ENCODE measurements at places on chromosomes 3 and 15.

DNA sequence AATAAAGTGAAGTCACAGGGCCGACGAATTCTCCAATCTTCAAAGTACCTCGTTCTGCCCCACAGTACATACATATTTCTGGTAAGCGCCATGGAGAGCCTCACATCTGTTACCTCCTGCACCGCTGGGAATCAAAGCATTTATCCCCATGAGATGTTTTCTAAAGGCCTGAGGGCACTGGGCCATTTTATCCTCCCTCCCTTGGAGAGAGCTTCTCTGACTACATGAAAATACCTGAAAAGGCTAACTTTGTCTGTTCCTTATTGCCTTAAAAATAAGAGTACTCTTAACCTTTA is 148.1 kb downstream of the RORA start:
- no peak for DNase-seq

GRCh38 chr15:73982222-73982962 is 9.7 kb downstream of the STOML1 start:
- DNase-seq = peak; percentile 96

GRCh38 chr3:7393944-7394605 is 533.2 kb downstream of the GRM7 start:
- DNase-seq = no peak

GRCh38 chr3:43863966-43864933 is 173.5 kb downstream of the ABHD5 start:
- DNase-seq = no peak

- DNase-seq = peak; percentile 46
Observed at GRCh38 chr15:66269326-66270090, 16.0 kb upstream of the MEGF11 start.

DNA sequence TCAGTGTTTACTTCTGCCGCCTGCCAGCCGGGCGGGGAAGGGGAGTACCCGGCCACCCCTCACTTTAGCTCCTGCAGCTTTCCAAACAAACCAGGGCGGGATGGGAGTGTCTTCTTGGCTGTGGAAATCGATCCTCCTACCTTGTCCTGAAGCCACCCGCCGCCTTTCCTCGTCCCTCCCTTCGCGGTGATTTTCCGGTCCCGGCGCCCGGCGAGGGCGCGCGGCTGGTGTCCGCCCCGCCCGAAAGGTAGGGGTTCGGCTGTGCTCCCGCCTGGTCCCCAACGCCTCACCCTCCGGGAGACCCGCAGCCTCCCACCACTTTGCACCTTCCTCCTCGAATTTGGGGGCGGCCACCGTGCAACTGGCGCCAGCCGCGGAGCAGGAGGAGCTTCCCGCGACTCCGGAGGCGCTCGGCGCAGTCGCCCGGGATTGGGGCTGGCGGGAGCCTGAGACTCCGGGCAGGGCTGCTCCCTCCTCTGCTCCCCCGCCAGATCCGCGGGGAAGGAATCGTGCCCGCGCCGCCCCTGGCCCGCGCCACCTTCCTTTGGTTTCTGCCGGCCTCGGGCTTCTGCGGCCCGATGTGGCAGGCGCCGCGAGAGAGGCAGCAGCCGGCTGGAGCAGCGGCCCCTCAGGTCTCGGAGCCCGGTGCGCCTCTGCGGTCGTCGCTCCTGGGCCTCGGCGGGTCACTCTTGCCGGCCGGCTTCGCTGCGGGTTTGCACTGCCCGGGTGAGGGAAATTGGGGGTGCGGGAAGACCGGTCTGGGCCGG is 30.7 kb upstream of the ST3GAL6 start:
- no peak for DNase-seq

- peak; percentile 80 for DNase-seq
Observed at GRCh38 chr3:194870394-194871110, 184.9 kb downstream of the FAM43A start.

- no peak for DNase-seq
Observed at GRCh38 chr3:186959029-186959624, 28.8 kb downstream of the ST6GAL1 start.

- DNase-seq = no peak
Observed at GRCh38 chr15:98729446-98730042, 81.2 kb downstream of the IGF1R start.

DNA sequence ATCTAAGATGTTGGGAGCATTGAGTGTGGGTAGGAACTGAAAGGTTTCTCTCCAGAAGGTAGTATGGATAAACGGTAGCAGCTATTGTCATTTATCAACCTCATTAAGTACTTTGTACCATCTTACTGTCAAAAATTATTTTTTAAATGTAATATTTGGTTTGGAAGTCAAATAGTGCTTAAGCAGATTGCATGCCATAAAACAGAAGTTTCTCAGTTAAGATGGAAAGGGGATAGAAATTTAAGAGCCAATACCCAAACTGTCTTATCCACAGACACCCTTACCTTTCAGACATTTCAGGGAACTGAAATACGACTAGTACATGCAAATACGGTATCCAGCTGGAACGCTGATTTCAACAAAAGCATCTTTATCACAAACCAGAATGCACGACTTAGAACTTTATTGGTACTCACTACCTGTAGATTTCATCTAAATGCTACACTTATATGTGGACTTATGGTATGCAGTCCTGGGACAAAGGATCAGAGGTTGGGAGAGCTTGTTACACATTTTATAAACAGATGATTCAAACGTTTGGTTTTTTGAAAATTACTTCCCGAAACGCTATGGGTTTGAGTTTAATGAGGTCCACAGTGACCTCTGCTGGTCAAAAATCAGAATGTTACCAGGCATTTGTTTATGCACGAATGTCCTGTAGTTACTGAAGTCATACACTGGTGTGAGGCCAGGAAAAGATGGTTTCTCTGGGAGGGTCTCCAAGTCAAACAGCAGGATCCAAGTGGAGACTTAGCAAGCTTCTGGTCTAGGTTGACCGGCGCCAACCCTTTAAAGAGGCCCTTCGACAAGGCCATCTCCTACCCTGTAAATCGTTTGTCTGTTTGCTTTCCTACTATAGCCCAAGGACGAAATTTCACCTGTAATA is 45.7 kb upstream of the DUT start:
- peak; percentile 94 for DNase-seq

DNA sequence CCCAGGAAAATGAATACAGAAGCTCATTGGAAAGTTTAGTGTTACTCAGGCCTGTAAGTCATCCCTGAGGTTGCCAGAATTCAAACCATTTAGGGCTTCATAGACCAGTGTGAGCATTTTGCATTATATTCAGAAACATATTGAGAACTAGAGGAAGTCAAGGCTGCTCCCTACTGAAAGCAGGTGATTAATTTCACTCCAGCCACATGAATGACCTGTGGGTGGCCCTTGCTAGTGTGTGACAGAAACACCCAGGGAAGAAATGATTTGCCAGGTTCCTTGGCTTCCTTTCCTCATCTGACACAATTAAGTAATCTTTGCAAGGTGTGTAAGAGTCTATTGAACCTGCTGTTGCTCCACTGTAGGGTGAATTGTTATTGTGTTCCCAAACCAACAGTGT is 61.8 kb downstream of the GAP43 start:
- no peak for DNase-seq

GRCh38 chr3:13110678-13111116 is 37.5 kb upstream of the IQSEC1 start:
- DNase-seq = no peak

- no peak for DNase-seq
Observed at GRCh38 chr15:77014132-77015081, 19.5 kb downstream of the PSTPIP1 start.

- DNase-seq = no peak
Observed at GRCh38 chr3:12946649-12947316, 105.4 kb upstream of the RPL32 start.

GRCh38 chr3:47583320-47584075 is 4.8 kb upstream of the CSPG5 start:
- no peak for DNase-seq

DNA sequence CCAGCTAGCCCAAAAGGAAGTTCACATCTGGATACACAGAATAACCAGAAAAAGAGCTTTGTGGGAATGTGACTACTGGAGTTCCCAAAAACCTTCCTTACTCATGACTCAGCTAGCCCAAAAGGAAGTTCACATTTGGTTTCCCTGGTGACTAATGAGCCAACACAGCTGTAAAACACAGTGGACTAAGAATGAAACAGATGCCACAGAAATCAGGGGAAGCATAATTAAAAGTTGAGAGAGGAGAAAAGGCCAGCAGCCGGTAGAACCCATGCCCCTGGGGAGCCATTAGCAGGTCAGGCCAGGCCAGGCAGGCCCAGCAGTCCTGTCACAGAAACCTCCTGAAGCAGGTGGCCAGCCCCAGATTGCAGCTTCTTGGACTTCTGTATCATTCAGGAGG is 130.3 kb downstream of the GHSR start:
- peak; percentile 96 for DNase-seq

GRCh38 chr3:60142009-60142408 is 1092.2 kb upstream of the CFAP20DC start:
- DNase-seq = peak; percentile 50
